ENCODE measurements at places on chromosomes 11 and 22. TPM values are rescaled to one million over a fixed set of nuclear protein-coding genes. Genes with fewer than 3 reads are reported as not detected.
A peak's percentile ranks its signal among the peaks of the same experiment; 100 is the strongest.

BDNF gene
- 0.42 TPM for total RNA-seq

PC gene
- 47.4 TPM for total RNA-seq

GVQW3 gene
- 14.8 TPM for total RNA-seq

LRRC4C gene
- total RNA-seq, result 0.64 TPM

GSTT2 gene
- total RNA-seq, result 0.76 TPM

BIRC2 gene
- 44.8 TPM for total RNA-seq

MUC6 gene
- total RNA-seq, result not detected

GRIA4 gene
- total RNA-seq, result 13.6 TPM

SCN4B gene
- total RNA-seq, result 2.9 TPM

TESMIN gene
- 3.8 TPM for total RNA-seq

OR51B4 gene
- total RNA-seq, result not detected

- no peak for DNase-seq
These were observed 70.5 kb downstream of the RPUSD4 start for GRCh38 chr11:126140926-126141280.

DNA sequence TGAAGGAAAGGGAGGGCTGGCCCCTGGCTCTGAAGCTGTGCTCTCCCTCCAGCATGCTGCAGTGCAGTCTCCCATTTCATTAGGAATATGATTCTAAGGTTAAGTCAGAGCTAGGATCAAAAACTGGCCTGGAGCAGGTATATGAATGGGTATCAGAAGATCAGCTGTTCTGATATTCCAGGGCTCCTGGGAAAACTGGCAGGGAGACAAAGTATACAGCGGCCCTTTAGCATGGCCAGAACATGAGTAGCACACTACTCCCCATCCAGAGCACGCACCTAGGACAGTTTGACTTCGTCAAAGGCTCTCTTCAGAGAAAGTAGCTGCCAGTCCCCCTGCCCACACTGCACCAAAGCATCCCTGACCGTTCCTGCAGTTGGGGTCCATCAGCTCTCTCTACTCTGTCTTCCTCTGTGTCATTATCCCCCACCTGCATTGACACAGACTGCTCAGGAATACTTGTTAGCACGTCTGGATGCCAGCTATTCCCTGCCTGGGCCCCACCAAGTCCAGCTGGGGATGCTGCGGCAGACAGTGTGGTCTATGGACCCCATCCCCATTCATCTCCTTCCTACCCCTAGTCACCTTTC lies 4.0 kb upstream of the FCHSD2 start:
- no peak for DNase-seq

GRCh38 chr11:115420505-115420904 lies 83.7 kb downstream of the CADM1 start:
- DNase-seq, result no peak

DNA sequence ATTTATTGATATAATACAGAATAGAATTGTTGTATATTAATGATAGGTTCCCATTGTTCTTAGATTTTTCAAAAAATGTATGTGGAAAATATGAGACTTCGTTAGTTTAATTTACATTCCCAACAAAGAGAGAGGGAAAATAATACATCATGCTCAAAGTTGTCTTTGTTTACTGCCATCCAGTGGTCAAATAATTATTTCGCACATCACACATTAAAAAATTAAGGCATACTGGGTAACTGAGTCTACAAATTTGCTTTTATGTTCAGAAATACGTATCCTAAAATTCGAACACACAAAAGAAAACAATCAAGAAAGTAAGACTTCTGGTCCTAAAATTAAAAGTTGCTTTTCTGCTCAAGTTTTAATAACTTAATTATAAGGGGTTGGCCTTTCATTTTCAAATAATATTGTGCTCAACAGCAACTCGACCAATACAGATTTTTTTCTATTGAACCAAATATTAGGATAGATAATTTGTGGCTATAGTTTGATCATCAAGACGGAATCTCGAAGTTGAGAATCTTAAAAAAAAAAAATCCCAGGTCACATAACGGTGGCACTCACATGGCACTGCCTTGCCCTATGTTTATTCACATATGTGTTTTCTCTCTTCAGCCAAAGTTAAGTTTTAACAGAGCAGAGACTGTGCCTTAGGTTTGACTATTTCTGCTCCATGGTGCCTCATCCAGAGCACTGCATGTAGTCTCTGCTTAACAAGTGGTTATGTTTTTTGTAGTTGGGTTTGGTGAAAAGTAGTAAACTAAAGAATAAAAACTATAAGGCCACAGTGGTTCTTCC lies 12.3 kb downstream of the PDGFD start:
- no peak for DNase-seq

GRCh38 chr11:17171343-17171742 lies 36.4 kb downstream of the PIK3C2A start:
- no peak for DNase-seq

- peak; percentile 56 for DNase-seq
These were observed 98.4 kb downstream of the VPREB1 start for GRCh38 chr22:22342697-22343580.

GRCh38 chr11:125268611-125269010 lies 104.1 kb downstream of the PKNOX2 start:
- DNase-seq, result no peak

GRCh38 chr11:33160587-33160986 lies 693 bp downstream of the CSTF3 start:
- DNase-seq, result no peak

DNA sequence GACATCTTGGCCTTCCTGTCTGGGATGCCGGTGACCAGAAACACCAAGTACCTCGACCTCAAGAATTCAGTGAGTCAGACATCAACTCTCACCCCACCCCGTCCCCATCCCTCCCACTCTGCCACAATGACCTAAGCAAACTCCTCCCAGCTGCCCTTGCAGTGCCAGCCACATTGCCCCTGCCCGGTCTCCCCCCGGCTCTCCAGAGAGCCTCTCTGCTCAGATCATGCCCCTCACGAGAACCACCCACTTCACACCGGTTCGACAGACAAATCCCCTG lies 23.6 kb upstream of the MYRF start:
- DNase-seq, result no peak

- DNase-seq, result no peak
These were observed 80.6 kb upstream of the SYT13 start for GRCh38 chr11:45366619-45367190.

DNA sequence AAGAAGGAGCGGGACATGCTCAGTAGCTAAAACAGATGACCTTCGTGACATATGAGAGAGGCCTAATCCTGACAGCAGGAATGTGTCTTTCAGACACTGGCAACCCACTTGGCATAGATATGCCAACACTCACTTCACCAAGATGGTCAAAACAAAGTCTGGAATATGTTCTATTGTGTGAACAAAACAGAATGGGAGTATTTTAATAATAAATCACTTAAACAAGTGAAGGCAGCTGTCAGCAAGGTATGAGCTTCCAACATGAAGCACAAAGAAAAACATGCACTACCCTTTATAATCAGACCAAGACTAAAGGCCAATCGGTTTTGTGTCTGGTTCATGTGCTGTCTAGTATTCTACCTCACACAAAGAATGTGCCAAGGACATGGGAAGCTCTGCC lies 23.1 kb downstream of the CCDC34 start:
- no peak for DNase-seq

DNA sequence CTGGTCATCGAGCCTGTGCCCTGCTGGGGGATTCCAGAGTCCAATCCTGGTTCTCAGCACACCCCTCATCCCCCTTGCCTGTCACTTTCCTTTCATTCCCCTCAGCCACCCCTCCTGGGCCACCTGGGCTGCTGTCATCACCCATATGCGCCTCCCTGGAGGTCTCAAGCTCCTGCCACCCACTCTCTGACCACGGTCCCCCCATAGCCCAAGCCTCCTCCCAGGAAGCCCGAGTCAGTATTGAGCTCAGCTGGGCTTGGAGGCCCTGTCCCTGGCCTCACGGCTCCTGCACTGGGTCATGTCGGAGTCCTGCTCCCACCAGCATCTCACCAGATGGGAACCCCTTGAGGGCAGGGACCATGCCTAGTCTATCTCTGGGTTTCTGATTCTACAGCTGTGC lies 44.6 kb downstream of the NFAM1 start:
- no peak for DNase-seq

GRCh38 chr11:8235925-8236324 lies 27.8 kb downstream of the LMO1 start:
- DNase-seq, result peak; percentile 7

- no peak for DNase-seq
These were observed 432.1 kb downstream of the DYNC2H1 start for GRCh38 chr11:103541186-103541795.

- no peak for DNase-seq
These were observed 64.0 kb downstream of the SCN3B start for GRCh38 chr11:123590296-123590912.

GRCh38 chr11:70710192-70710591 lies 311.9 kb downstream of the CTTN start:
- DNase-seq, result no peak

GRCh38 chr11:7889985-7890384 lies 41.1 kb downstream of the OR10A6 start:
- no peak for DNase-seq

GRCh38 chr11:31131760-31132159 lies 237.8 kb downstream of the DCDC1 start:
- DNase-seq, result no peak

GRCh38 chr11:73185680-73186293 lies 32.3 kb upstream of the P2RY2 start:
- no peak for DNase-seq

DNA sequence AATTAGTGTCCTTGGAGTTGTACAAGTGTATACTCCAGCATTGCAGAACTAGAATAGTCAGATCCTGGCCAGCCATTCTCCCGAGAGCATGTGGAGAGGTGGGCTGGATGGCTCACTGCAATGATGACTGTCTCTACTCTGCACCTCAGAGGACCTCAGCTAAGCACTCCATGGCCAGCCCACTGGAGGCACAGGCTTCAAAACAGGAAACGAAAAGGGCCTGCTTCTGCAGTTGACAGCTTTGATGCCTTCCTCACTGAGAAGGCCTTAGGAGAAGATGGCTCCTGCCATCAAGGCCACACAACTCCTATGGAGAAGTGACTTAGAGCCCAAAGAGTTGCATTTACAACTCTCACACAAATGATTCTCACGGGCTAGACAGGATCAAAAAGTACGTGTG lies 9.1 kb downstream of the POLD4 start:
- DNase-seq, result no peak

DNA sequence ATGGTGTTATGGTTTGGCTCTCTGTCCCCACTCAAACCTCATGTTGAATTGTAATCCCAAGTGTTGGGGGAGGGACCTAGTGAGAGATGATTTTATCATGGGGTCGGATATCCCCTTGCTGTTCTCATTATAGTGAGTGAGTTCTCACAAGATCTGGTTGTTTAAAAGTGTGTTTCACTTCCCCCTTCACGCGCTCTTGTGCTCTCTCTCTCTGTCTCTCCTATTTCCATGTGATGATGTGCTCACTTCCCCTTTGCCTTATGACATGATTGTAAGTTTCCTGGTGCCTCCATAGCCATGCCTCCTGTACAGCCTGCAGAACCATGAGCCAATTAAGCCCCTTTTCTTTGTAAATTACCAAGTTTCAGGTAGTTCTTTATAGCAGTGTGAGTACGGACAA lies 765.1 kb downstream of the KCNA4 start:
- DNase-seq, result no peak

DNA sequence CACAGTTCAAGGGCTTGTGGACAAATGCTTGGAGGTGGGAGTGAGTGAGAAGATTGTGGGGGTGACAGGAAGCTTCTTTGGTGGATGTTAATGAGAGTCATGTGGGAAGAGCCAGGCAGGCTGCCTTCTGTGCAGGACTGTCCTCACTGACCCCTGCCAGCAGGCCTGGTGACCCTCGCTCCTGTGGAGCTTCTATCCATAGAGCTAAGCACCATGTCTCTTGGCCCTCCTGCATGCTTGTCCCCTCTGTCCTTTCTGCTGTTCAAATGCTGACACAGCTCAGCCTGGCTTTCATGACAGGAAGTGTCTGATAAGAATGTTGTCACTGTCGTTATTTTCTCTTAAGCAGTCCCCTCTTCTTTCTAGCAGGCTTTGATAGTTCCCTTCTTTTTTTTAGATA lies 37.6 kb downstream of the NAT10 start:
- no peak for DNase-seq

GRCh38 chr11:130424613-130425140 lies 3.7 kb downstream of the ADAMTS8 start:
- DNase-seq, result no peak

GRCh38 chr11:71293961-71294782 lies 41.8 kb upstream of the SHANK2 start:
- DNase-seq, result no peak

GRCh38 chr11:63767267-63767564 lies 1.4 kb downstream of the ZFTA start:
- no peak for DNase-seq

GRCh38 chr11:90849312-90849711 lies 626.5 kb upstream of the CHORDC1 start:
- no peak for DNase-seq

GRCh38 chr11:59207988-59208451 lies 4.7 kb downstream of the MPEG1 start:
- peak; percentile 42 for DNase-seq

DNA sequence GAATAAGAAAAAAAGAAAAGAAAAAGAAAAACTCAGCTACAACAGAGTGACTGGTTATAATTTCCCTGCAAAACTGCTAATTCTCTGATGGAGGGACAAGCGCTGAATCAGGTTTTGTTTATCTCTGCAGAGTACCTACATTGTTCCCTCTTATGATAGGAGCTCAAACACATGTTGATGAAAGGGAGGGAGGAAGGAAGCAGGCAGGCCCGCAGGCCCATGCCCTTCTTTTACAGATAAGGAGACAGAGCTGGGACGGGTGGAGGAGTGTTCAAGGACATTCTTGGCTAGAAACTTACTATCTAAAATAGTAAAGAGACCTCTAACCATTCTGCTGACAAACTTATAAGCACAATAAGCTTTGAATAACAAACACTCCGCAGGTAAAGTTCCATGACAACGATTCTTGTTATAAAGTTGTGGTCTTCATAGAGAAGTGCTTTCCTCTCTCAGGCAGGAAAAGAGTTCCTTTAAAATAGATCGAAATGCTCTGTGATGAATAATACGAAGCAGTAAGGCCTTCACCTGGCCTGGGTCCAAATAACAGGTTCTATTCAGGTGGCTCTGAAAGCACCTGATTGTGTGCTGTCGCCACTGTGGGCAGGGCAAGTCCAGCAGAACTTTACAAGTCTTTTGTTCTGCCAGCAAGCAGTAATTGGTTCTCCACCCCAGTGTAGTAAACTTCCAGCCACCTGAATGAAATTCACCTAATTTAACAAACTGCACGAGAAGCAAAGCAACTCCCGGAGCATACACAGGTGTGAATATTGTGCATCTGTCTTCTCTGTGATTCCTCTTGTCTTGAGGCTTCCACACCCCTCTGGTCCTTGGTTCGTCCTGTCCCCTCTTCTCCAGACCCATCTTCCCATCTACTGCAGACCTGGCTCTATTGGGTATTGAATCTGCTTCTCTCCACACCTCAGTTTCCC lies 15.3 kb upstream of the MICAL2 start:
- DNase-seq, result no peak

DNA sequence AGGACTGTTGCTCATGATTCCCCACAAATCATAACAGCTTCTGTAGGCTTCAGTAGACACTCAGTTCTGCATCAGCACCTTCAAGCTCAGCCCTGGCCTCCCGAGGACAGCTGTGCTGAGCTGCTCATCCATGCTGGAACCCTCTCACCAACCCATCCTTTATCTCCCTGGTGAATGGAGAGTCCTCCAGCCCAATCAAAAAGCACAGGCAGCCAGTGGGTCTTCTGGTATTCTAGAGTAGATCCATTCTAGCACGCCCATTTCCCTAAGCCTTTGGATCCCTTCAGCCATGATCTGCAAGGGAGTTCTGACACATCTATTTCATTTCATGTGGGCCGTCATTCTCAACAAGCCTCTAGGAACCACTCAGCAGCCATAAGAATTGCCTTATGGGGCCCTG lies 44.6 kb upstream of the SPATA19 start:
- no peak for DNase-seq

GRCh38 chr22:17100621-17101020 lies 15.8 kb downstream of the IL17RA start:
- DNase-seq, result no peak

GRCh38 chr11:15038963-15039362 lies 34.4 kb upstream of the CALCB start:
- DNase-seq, result no peak

All from glutamatergic neuron (in vitro differentiated cells).